A549 (cell line): ENCODE measurements at places on chromosomes 11 and 22. TPM values are rescaled to one million over a fixed set of nuclear protein-coding genes. Genes with fewer than 3 reads are reported as not detected.
A peak's percentile ranks its signal among the peaks of the same experiment; 100 is the strongest.

The CHRM1 gene
- polyA plus RNA-seq: not detected in 3 replicates

The RPL27A gene
- polyA plus RNA-seq: 3,543 to 3,937 TPM (median 3,631 TPM) in 3 replicates

The ANGPTL5 gene
- polyA plus RNA-seq: not detected in 3 replicates

The C11orf91 gene
- 0.15 to 0.34 TPM in 2 of 3 replicates, not detected in the other for polyA plus RNA-seq

The RBM14 gene
- 99.7 to 103 TPM (median 102 TPM) in 3 replicates for polyA plus RNA-seq

The MIAT gene
- polyA plus RNA-seq: 1.1 to 2.2 TPM (median 1.5 TPM) in 3 replicates

The SAA4 gene
- polyA plus RNA-seq: not detected in 3 replicates

The TP53I11 gene
- 28.2 to 36.1 TPM (median 28.5 TPM) in 3 replicates for polyA plus RNA-seq

The IL18 gene
- polyA plus RNA-seq: 114 to 122 TPM (median 119 TPM) in 3 replicates

The TRIM64 gene
- not detected in 3 replicates for polyA plus RNA-seq

DNA sequence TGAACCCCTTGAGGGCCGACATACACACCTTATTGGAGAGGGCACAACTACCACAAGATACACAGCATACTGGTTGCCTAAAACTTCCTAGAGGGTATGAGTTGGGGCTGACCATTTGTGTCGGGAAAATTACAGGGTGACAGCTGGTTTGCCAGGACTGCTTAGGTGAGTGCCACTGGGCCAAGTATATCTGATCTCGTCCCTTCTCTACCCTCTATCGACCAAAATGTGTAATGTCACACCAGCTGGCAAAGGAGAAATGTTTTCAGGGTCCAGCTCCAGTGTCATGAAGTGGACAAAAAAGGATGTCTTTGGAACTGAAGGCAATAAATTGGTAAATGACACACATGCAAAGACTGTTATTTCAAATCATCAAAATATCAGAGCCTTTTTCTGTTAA is 126.1 kb downstream of the PGR start:
- DNase-seq: peak; percentile 1

DNA sequence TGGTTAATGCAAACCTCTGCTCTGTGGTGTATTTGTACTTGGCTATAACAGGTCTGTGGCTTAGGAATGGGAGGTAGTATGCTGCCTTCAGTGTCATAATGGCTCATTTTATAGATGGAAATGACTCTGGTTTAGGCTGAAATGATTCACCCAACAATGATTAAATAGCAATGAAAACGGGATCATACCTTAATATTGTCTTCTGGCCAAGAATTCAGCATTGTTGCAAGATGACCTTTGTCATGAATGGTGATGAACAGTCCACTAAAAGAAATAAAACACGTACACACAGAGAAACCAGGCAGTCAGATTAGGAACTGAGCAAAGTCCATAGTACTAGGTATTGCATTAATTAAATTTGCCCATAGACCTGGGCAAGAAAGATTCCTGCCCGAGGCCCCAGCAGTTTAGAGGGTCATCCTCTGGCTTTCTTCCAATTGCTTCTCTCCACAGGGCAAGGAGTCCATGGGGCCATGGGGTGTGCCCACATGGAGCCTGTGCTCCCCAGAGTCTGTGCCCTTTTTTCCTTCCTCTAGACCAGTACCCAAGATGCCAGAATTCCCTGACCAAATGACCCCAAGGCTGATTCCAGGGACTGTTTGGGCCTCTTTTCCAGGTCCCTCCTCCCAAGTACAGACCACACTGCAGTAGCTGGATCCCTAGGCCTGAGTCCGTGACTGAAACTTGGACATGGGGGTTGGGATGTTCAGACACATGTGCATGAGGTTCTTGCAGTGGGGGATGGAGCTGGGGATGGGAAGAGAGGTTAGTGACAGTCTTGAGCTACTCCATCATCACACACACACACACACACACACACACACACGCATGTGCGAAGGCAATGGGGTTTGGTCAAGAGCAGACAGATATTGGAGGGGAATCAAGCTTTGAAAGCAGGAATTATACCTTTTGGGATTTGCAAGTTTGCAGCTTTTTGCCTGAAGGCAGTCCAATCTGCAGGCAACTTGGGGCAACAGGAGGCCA is 134.2 kb downstream of the CCDC81 start:
- DNase-seq: peak; percentile 39

GRCh38 chr22:40635940-40636379 is 559 bp downstream of the MRTFA start:
- no peak for DNase-seq

GRCh38 chr11:62542111-62542745 is 4.4 kb downstream of the AHNAK start:
- DNase-seq: no peak

- DNase-seq: no peak
Observed at GRCh38 chr22:47551431-47551775, 789.0 kb downstream of the TBC1D22A start.

GRCh38 chr22:25837288-25837900 is 95.4 kb downstream of the MYO18B start:
- no peak for DNase-seq

GRCh38 chr11:125078016-125078415 is 14.9 kb downstream of the SLC37A2 start:
- no peak for DNase-seq

GRCh38 chr11:82845356-82846353 is 54.6 kb downstream of the PRCP start:
- no peak for DNase-seq

GRCh38 chr11:80720295-80720694 is 1279.5 kb upstream of the TENM4 start:
- DNase-seq: no peak

DNA sequence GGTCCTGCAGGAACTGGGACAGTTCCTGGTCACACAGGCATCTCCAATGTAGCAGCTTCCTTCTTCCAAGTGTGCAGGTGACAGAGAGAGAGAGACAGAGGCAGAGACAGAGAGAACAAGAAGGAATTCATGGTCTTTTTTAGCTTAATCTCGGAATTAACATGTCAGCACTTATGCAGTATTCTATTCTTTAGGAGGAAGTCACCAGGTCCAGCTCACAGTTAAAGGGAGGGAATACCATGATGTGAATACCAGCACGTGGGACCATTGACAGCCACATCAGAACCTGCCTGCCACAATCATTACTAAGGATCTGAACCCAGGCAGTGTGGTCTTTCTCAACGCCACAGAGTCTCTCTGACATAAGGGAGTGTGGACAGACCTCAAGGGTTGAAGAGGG is 341.6 kb downstream of the MN1 start:
- no peak for DNase-seq

- DNase-seq: no peak
Observed at GRCh38 chr22:25626624-25626990, 62.1 kb downstream of the GRK3 start.

- no peak for DNase-seq
Observed at GRCh38 chr11:62712861-62713260, 5.4 kb downstream of the GNG3 start.

DNA sequence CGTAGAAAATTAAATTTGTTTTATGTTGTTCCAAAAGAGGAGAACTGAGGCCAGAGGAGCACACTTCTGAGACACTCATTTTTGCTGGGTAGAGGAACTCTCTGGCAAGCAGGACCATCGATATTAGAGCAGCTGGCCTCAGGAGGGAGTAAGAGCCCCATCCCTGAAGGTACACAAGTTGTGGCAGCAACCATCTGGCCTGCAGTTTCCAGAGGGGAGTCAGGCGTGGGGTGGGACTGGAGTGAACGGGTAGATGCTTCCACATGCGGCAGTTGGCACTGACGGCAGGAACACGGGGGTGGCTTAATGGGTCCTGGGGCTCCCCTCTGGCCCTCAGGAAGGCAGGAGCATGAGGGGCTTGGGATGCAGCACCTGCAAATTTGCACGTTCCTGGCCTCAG is 13.2 kb upstream of the SSTR3 start:
- no peak for DNase-seq

DNA sequence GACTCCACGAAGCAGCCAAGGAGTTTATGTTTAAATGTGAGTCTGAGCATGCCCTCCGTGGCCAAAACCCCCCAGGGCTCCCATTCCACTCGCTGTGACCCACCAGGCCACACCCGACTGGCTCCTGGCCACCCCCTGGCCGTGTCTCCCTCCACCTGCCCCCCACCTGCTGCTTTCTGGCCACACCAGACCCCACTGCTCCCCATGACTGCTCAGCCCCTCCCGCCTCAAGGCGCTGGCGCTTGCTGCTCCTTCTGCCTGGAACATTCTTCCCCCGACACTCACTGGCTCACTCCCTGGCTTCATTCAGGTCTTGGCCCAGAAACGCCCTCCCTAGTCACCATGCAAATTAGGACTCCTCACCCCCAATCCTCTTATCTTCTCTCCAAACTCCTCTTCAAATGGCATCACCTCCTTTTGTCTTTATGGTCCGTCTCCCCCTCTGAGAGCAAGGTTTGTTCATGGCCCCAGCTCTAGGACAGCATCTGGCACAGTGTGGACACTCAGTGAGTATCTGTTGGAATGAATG is 72.2 kb downstream of the EFCAB6 start:
- no peak for DNase-seq

- no peak for DNase-seq
Observed at GRCh38 chr22:49760630-49761571, 66.8 kb downstream of the BRD1 start.

DNA sequence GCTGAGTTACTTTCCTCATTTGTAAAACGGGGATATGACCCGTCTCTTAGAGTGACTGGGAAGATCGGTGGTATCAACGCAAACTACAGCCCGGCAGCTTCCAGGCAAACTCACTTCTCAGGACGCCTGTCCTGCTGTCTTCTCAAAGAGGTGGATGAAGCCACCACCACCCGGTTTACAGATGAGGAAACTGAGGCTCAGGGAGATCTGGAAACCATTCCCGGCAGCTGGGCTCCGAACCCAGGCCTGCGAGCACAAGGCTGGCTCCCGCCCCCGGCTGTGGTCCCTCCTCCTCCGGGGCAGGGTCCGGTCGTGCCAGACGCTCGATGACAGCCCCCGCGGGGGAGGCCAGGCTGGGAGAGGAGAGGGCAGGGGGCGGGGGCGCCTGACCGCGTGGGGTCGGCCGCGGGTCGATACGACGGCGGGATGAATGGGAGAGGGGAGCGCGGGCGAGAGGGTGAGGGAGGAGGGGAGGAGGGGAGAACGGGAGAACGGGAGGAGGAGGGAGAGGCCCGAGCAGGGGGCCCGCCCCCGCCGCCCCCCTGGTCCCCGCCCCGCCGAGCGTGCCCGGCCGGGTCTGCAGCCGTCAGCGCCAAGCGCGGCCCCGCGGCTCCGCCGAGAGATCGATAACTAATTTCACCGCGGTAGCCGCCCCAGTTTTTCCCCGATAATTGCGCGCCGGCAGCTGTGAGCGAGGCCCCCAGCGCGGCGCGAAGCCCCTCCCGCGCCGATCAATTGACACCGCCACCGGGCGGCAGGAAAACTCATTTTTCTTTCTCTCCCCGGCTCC is 14.0 kb downstream of the IGLL1 start:
- no peak for DNase-seq

DNA sequence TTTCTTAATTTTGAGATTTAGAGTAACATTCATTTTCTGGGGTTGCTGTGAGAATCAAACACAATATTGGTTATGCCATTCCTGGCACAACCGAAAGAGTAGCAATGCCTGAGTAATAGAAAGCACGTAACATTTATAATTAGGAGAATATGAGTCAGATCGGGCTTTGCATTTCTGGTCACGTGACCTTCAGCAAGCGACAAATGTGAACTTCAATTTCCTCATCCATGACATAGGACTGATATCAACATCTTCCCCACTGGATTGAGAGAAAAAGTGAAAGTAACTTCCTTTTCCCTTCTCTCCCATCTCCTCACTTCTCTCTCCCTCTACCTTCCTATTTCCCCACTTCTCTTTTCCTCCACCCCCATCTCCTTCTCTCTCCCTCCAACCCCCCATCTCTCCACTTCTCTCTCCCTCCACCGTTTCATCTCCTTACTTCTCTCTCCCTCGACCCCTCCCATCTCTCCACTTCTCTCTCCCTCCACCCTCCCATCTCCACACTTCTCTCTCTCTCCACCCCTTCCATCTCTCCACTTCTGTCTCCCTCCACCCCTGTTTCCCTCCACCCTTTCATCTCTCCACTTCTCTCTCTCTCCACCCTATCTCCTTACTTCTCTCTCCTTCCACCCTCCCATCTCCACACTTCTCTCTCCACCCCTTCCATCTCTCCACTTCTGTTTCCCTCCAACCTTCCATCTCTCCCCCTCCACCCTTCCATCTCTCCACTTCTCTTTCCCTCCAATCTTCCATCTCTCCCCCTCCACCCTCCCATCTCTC is 33.5 kb upstream of the CAT start:
- DNase-seq: no peak

DNA sequence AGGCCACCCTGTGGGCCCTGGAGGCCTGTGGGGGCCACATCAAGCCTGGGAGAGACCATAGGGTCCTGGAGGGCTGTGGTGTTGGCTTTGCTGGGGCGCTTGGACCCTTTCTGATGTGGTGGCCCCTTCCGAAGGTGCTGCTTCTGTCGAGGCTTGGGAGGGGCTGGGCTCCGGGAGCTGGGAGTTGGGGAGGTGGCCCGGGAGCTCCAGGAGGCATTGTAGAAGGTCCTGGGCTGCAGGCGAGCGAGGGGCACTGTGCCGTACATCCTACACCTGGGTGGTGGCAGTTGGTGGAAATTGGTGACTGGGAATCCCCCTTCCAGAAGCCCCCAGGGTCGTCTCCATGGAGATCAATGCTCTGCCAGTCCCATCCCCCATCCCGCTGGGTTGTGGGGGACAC is 2.6 kb downstream of the PLA2G3 start:
- DNase-seq: no peak

DNA sequence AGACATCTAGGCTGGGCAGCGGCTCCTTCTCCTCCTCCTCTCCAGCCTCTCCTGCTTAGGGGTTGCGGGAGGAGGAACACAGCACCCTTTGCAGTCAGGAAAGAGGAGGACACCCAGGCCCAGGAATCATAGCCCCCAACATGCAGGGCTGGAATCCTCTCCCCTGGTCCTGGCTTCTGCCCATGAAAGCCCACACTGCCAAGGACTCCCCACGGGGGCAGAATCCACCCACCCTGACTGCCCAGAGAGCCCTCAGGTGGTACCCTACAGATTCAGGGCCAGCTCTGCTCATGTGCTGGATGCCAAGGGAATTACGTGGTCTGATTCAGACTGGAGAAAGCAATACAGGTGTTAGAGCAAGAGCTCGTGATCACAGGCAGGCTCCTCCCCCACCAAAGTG is 4.5 kb downstream of the ESS2 start:
- no peak for DNase-seq

DNA sequence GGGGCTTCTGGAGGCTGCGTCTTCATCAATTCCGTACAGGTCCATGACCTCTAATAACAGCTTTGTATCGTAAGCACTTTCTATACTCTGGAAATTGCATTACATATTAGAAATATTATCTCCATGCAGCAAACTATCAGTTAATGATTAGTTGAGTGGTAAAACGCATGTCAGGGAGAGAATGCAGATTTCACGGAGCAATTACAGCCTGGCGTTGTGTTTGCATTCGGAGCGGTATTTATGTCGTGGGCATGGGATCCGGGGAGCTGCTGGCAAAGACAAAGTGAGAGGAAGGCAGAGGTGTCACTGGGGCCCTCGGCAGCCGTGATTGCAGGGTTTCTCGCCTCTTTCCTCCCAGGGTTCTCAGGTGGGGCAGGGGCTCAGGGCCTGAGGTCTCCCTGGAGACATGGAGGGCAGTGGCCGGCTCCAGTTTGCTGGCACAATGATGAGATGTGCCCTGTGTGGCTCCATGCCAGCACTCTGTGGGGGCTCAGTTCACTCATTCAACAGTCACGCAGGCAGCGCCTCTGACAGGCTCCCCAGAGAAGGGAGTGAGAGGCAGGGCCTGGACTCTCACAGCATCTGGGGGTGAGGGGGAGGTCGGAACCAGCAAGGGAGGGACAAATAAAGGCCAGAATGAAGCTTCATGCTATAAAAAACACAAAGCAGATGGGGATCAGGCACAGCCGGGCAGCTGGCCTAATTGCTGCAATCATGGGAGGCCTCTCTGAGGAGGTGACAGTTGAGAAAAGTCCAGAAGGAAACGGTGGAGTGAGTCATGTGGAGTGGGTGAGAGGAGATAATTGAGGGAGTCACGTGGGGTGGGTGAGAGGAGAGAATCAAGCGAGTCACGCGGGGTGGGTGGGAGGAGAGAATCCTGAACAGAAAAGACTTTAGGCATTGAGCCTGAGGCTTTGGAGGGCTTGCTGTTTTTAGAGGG is 1002.7 kb downstream of the BRD1 start:
- no peak for DNase-seq
